Endodermal cell (in vitro differentiated cells): ENCODE measurements at places on chromosomes 4 and X.

DNA sequence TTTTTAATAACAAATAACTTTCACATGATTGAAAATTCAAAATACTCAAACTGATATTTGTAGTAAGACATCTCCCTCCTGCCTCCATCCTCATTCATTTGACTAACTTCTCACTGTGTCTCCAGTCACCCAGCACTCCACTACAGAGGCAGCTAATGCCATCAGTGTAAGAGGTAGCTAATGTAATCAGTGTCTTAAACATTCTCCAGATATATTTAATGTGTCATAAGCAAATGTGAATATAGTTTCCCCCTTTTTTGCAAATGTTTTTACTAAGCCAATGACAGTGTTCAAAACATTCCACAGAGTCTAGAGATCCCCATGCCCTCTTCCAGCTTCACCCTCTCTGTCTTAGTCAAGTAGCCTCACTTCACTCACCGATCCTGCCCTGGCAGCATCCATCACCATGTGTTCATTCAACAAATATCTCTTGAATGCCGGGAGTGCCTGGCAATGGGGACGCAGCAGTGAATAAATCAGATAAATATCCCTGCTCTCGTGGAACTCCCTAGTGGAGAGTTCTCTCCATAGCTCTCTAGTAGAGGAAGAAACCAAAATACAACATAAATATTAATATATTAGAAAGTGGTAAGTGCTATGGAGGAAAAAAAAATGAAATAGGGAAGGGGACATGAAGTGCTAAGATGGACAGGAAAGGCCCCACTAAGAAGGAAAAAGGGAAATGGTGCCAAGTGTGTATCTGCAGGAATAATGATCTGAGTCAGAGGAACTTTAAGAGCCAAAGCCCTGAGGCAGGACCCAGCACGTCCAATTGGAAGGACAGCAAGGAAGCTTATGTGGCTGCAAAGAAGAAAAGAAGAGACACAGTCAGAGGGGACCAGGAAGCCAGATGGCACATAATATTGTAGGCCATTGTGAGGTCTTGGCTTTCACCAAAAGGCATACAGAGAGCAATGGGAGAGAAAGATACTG, 18.7 kb downstream of the SCFD2 start:
- no peak for DNase-seq

DNA sequence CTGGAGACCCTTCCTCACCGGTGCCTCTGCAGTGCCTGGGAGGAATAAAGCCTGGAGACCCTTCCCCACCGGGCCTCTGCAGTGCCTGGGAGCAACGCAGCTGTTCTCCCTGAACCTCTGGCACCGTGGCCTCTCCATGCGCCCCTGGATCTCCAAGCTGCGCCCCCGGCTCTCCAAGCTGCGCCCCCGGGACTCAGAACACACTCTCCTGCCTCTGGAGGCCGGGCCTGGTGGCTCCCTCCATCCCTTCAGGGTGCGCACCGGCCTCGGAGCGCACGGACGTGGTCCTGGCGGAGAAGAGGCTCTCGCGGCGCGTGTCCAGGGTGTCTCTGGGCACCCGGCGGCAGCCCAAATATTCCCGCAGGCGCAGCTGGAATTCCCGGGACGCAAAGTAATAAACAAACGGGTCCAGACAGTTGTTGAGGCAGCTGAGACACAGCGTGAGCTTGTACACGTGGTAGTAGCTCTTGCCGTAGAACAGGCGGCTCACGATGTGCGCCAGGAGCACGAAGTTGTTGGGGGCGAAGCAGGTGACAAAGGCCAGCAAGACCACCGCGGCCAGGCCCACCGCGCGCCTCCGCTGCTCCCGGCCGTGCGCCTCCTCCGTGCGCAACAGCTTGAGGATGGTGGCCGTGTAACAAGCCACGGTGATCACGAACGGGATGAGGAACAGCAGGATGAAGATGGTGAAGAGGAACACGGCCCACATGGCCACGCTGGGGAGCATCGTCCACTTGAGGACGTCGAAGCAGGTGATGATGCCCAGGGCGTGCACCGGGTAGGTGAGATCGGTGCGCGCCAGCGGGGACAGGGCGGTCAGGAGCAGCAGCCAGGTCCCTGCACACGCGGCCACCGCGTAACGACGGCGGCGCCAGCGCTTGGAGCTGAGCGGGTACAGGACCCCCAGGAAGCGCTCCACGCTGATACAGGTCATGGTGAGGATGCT, 12.8 kb upstream of the ASMTL start:
- no peak for DNase-seq

- no peak for DNase-seq
These were observed 74.7 kb upstream of the GPM6B start for GRCh38 chrX:13891377-13892140.

DNA sequence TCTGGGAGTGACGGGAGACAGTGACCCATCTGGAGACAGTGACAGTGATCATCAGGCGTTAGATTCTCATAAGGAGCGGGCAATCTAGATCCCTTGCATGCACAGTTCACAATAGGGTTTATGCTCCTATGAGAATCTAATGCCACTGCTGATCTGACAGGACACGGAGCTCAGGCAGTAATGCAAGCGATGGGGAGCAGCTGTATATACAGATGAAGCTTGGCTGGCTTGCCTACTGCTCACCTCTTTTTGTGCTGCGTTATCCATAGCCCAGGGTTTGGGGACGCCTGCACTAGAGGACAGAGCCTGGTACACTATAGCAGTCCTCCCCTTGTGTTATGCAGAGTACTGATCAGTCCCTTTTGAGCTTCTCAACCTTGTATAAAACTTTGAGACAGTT, 23.5 kb downstream of the NFKB1 start:
- no peak for DNase-seq

GRCh38 chrX:50586980-50587379, 116.4 kb upstream of the DGKK start:
- no peak for DNase-seq

DNA sequence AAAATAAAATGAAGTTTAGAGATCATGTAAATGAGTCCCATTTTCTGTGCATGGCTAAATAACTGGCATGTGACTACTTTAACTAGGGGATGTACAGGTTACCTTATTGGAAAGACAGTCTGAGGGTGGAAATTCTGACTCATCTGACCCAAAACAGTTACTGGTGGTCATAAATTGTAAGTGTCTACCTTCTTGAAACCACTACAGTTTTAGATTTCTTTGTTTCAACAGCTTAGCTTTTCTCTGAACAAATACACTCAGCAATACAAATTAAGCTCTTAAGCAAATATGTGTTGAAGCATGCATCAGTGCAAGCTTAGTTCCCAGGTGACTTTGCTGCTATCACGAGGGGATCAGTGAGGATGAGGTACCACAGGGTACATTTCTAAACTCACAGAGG, 60.7 kb upstream of the PGM2 start:
- no peak for DNase-seq

DNA sequence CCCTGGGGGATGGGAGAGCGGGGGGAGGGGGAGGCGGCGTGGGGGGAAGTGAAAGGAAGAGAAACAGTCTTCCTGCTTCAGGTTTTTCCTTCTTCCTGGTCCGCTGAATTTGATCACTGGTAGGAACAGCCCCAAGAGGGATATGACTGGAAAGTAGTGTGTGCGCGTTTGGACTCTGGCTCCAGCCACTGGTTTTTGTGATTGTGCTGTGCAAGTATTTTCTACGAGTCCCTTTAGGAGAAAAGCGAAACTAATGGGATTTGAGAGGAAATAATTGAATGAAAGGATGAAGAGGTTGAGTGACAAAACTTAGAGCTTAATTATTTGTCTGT, 836 bp downstream of the PRRG1 start:
- DNase-seq, result no peak

DNA sequence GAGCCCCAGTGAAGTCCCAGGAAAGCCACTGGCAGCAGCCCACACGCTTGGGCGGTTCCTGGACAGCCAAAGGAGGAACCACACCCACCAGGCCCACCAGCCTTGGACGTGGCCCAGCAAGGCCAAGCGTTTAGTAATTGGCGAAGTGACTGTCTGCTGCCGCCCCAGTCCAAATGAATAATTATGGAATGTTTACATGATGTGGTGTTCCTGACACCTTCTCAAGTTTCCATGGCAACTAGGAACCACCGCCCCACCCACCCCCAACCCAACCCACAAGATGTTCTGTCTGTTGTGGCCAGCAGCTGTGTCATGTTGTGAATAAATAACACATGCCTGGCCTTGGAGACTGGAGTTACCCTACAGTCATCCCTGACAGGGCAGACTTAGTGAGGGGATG, 22.3 kb downstream of the APLN start:
- DNase-seq, result no peak

DNA sequence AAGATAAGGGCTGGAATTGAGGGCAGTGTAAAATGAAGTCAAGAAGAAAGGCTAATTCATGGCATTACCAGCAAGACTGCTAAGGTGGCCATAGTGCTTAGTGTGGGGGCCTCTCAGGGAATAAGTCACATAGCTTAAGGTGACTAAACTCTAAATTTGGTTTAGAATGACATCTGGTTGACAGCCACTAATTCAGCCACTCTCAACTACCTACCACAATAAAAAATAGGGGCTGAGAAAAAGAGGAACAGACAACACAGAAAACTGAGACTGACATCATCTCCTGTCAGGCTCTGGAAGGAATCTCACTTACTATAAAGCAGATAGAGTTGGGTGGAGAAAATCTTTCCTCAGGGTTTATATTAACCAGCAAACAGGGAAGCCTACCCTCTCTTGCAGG, 96.9 kb downstream of the CHRDL1 start:
- DNase-seq, result no peak

DNA sequence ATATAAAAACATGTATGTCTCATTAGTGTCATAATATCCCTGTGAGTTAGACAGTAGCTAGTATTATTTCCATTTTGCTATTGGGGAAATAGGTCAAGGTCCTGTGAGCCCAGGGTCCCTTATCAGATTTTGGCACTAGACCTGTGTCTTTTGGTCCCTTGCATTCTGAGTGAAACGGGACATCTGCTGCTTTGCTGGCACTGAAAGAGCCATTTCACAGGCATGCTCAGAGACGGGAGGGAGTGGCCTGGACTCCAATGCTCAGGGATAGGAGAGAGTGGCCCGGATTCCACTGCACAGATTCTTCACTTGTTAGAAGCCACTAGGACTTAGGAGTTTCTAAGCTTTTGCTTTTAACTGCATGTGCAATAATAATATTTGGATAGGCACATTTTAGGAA, 177.2 kb downstream of the TSPAN5 start:
- no peak for DNase-seq

DNA sequence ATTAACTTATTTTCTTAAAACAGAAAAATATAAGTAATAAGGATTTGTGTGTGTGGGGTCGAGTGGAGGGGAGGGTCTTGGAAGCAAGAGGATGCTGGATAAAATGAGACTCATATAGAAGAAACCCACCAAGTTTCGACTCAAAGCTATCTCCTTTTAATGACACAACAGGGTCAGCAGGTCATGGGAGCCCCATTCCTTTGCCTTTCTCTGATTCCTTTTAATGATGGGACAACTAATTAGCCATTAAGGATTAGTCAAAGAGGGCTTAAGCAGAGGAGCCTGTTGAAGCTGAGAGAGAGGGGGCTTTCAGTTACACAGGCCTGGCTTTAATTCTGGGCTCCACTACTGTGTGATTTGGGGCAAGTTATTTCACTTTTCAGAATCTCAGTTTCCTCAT, 102.8 kb downstream of the GPR50 start:
- DNase-seq, result no peak

GRCh38 chr4:99088023-99088449, 552 bp downstream of the ADH5 start:
- no peak for DNase-seq

DNA sequence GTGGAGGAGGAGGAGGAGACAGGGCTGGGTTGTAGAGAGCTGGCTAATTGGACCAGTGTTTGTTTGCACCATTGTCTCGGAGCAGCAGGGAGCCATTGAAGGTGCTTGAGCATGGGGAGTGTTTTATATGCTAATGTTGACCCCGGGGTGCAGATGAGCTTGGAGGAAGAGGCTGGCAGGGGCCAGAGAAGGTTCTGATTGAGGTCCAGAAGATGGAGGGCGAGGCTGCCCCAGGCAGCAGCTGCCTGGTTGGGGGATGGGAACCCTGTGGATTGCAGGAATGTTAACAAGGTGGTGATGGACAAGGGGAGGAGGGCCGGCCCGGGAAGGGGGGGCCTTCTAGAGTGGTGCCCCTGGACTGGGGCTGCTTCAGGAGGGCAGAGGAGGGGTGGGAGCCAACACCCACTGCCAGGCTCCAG, 18.0 kb downstream of the DOK7 start:
- DNase-seq, result peak; percentile 86

GRCh38 chr4:926538-926937, 5.6 kb downstream of the GAK start:
- peak; percentile 91 for DNase-seq

DNA sequence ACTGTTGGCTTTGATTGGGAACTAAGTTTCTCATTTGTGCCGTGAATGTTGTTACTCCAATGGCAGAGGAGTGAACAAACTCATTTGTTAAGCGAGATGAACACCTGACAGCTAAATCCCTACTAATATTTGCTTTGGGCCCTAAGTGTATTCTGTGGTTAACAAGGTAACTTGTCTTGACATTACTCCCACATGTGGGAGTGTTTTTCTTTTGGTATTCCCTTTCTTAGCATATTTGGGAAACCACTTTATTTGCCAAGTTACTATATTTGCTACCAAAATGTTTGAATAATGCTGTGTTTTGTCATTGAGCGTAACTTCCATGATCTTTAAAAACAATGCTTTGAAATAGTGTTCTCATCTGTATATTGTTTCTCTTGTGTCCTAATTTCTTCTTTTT, 82.5 kb downstream of the ARHGAP10 start:
- DNase-seq, result no peak

DNA sequence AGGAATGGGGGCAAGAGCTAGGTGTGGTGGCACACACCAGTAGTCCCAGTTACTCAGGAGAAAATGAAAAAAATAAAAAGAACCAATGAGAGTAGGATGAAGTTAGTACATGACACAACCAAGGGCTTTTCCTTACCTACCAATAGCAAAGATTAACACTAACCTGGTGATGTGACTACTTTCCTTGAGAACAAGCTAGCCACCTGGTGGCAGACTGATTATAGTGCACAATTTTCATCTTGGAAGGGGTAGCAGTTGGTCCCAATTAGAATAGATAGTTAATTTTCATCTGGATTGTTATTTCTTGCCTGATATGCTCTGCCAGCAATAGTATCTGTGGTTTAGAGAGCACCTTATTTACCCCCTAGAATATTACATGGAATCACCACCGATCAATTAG, 1216.8 kb upstream of the PABPC4L start:
- peak; percentile 56 for DNase-seq

DNA sequence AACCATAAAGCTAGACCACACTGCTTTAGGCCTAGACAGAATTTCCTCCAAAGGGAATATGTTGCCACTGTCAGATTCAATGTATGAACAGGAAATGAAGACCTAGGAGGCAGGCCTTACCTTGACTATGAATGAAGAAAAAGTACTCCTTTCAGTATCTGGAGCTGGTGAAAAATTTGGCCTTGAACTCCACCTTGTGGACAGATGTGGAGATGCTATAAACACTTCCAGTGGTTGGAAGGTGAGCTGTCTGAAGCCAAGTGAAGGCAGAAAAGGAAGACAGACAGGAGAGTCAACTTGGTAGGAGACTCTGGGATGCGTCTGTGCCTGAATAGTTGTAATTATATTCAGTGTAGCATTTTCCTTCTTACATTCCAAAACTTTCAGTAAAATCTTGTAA, 17.2 kb downstream of the SPIN3 start:
- DNase-seq, result peak; percentile 78
